ENCODE measurements at places on chromosomes 1 and 21. TPM values are rescaled to one million over a fixed set of nuclear protein-coding genes. Genes with fewer than 3 reads are reported as not detected.

Gene MATN1
- total RNA-seq = not detected

Gene LEFTY1
- not detected for total RNA-seq

Gene PRR9
- total RNA-seq = 1.2 TPM

DNA sequence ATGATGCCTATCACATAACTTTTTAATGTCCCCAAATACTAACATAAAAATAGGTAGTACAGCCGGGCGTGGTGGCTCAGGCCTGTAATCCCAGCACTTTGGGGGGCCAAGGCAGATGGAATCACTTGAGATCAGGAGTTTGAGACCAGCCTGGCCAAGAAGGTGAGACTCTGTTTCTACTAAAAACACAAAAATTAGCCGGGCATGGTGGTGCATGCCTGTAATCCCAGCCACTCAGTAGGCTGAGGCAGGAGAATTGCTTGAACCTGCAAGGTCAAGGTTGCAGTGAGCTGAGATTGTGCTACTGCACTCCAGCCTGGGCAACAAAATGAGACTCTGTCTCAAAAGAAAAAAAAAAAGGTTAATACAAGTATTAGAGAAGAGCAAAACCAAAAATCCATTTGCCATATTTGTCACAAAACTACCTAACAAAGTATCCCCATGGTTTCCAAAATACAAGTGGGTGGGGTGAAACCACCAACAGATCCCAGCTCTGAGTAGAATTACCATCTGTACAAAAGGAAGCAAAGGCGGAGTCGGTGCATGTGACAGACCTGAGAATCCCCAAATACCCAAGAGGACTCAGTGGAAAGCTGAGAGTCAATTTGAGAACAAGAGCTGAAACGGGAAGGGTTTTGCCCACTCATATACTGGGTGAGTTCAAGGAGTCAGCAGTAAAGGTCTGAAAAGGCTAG, 113.2 kb downstream of the TOMM20 start:
- no peak overlapping the region for H3K4me3 ChIP-seq
- H3K27me3 ChIP-seq = no peaks in the 10 kb centered on the region
- no peak overlapping the region for H3K27ac ChIP-seq
- peaks cover 14% of the 10 kb centered on the region for H3K4me1 ChIP-seq
- no peak for DNase-seq

- no peak overlapping the region for H3K4me3 ChIP-seq
- H3K27ac ChIP-seq = no peak overlapping the region
- H3K36me3 ChIP-seq = no peaks in the 10 kb centered on the region
- H3K4me1 ChIP-seq = peaks cover 2% of the 10 kb centered on the region
Observed at GRCh38 chr21:37273440-37273839, 6.3 kb upstream of the VPS26C start.

GRCh38 chr1:15799004-15799867, 8.2 kb downstream of the UQCRHL start:
- no peak overlapping the region for H3K4me3 ChIP-seq
- peak overlapping the region; percentile 47 for H3K27ac ChIP-seq
- no peaks in the 10 kb centered on the region for H3K36me3 ChIP-seq
- H3K4me1 ChIP-seq = peaks cover 26% of the 10 kb centered on the region
- no peaks in the 10 kb centered on the region for H3K27me3 ChIP-seq
- DNase-seq = peak; percentile 88

DNA sequence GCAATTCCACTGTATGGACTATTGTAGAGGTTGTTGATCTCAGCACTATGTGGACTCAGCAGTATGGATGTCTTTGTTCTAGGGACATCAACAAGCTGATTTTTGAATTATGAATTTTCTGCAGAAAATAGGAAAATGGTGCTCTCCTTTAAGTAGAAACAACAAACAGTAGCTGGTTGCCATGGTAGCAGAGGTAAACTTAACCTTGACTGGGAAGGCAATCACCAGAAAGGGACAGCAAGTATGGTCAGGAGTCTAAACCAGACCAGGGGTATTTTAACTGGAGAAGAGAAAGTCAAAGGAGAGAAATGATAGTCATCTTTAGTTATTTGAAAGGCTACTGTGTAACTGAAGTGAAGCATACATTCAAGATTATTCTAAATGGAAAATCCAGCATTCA, 22.3 kb downstream of the WLS start:
- H3K27me3 ChIP-seq = no peaks in the 10 kb centered on the region
- peaks cover 49% of the 10 kb centered on the region for H3K4me1 ChIP-seq
- no peak overlapping the region for H3K27ac ChIP-seq
- no peaks in the 10 kb centered on the region for H3K36me3 ChIP-seq
- no peak for DNase-seq

DNA sequence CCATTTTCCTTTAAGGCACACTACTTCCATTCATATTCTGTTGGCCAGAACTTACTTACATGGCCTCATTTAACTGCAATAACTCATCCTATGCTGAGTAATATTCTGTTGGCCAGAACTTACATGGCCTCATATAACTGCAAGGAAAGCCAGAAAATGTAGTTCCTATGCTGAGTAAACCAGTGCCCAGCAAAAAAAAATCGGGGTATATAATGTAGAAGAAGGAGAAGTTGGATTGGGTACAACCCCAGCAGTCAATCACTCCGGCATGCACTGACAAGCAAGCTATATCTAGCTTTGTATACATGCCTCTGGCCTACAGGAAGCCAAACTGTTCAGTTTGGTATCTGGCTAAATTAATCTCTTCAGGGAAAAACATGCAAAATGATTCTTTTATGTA, 39.4 kb upstream of the PPIH start:
- H3K27ac ChIP-seq = no peak overlapping the region
- H3K4me3 ChIP-seq = no peak overlapping the region
- no peaks in the 10 kb centered on the region for H3K27me3 ChIP-seq
- DNase-seq = no peak
- H3K36me3 ChIP-seq = no peaks in the 10 kb centered on the region

GRCh38 chr1:72394457-72394856, 112.1 kb upstream of the NEGR1 start:
- H3K27me3 ChIP-seq = no peaks in the 10 kb centered on the region
- no peak overlapping the region for H3K27ac ChIP-seq
- no peaks in the 10 kb centered on the region for H3K36me3 ChIP-seq
- H3K4me1 ChIP-seq = no peaks in the 10 kb centered on the region

GRCh38 chr1:23989263-23989662, 9.1 kb upstream of the SRSF10 start:
- no peak overlapping the region for H3K4me3 ChIP-seq
- no peaks in the 10 kb centered on the region for H3K36me3 ChIP-seq
- peaks cover 8% of the 10 kb centered on the region for H3K4me1 ChIP-seq
- H3K27ac ChIP-seq = no peak overlapping the region
- DNase-seq = no peak

DNA sequence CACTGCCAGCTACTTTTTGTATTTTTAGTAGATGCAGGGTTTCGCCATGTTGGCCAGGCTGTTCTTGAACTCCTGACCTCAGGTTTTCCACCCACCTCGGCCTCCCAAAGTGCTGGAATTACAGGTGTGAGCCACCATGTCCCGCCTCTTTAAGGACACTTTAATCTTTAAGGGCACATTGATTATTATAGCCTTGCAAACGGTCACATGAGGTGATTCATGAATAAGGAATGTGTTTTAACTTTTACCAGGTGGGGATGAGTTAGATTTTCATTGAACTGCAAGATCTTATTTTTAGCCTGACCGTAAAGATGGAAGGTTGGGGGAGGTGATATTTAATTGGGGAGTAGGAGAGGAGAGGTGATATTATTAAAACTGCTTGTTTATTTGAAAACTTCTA, 61.9 kb downstream of the TBCE start:
- H3K27me3 ChIP-seq = no peaks in the 10 kb centered on the region
- H3K4me3 ChIP-seq = no peak overlapping the region
- no peak for DNase-seq
- no peaks in the 10 kb centered on the region for H3K4me1 ChIP-seq
- no peak overlapping the region for H3K27ac ChIP-seq

DNA sequence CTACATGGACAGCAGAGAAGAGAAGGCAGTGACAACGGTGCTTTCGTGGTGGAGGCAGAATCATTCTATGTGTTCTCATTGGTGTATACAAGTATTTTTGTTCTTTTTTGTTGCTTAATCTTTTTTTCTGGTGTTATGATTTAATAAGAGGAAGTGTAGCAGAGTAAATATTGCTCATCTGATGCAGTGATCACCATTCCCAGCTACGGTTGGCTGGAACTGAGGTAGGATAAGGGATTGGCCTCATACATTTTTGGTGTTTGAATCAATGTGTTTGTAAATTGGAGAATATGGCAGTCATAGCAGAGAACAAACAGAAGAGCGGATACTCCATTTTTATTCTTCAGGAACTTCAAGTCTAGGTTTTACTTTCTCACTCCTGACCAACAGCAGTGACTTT, 76.6 kb downstream of the UBE2U start:
- no peak for DNase-seq
- H3K4me1 ChIP-seq = no peaks in the 10 kb centered on the region
- H3K27me3 ChIP-seq = no peaks in the 10 kb centered on the region

DNA sequence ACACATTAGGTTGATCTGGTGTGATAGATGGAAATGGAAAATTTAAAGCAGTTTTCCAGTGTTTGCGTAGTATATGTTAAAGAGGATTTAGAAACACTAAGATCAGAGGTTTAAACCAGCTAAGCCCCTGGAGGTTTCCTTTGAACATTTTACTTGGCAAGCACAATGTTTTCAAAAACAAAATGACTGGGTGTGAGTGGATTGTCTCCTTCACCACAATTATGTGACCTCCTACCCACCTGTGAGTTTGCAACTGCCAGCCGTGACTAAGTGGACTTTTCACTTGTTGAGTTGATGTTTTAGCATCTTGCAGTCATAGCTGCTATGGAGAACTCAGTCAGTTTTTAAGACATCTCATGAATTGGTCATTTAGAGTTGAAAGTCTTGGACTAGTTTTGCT, 4.7 kb downstream of the CCDC190 start:
- peaks cover 4% of the 10 kb centered on the region for H3K4me1 ChIP-seq
- H3K27me3 ChIP-seq = no peaks in the 10 kb centered on the region
- DNase-seq = no peak

DNA sequence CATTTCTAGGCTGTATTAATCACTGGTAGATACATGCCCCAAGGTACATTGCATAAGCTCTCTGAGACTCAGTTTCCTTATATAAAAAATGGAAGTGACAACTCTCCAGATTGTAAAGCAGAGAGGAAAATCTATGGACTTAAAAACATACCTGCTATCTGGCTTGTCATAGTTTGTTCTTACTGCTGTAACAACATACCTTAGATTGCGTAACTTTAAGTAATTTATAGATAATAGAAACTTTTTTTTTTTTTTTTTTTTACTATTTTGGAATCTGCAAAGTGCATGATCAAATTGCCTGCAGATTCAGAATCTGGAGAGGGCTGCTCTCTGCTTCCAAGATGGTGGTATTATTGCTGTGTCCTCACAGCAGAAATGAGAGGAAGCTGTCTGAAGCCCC, 827.7 kb upstream of the BRINP3 start:
- H3K27me3 ChIP-seq = no peaks in the 10 kb centered on the region
- no peaks in the 10 kb centered on the region for H3K4me1 ChIP-seq
- no peaks in the 10 kb centered on the region for H3K36me3 ChIP-seq
- H3K27ac ChIP-seq = no peak overlapping the region

DNA sequence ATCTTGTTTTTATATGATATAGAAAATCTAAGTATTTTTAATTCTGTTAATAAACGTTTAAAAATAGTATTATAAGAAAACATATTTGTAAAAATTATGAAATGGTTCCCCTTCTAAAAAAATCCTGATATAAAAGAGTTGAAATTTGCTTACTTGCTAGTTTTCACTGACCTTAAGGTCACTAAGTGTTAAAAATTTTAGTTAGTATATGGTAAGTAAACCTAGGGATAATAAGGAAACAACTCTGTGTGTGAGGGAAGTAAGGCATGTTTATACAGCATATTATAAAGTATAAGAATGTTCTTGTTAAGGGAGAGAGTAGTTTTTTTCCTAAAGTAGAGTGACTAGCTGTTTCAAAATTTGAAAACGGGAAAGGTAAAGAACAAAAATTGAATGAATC, 130.9 kb upstream of the LYPLAL1 start:
- no peaks in the 10 kb centered on the region for H3K36me3 ChIP-seq
- no peak for DNase-seq
- no peaks in the 10 kb centered on the region for H3K4me1 ChIP-seq
- H3K27me3 ChIP-seq = no peaks in the 10 kb centered on the region
- no peak overlapping the region for H3K4me3 ChIP-seq
- H3K27ac ChIP-seq = no peak overlapping the region

DNA sequence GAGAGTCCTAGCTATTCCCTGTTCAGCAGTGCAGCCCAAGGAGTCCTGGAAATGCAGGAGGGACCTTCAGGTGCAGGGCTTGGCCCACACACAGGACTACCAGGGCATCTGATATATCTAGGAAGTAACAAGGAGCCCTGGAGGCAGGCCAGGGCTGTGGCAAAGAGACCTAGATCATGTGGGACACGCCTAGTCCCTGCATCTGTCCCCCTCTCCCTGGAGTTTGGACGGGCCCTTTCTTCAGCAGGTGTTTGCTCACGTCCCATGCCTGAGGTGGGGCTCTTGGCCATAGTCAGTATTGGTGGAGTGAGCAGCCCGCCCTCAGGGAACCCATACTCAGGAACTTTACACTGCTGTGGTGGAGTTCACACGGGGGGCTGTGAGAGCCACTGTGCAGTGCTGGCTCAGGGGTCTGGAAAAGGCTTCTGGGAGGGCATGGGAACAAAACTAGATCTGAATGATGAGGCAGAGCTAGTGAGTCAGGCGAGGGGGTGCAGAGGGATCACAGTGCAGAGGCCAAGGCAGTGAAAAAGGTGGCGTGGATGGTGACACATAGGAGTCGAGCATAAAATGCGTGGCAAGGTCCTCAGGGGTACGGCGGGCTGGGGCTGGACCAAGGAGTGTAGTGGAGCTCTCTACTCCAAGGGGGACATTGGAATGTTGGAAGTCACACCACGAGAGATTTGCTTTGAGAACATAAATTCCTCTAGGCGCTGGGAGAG, 25.6 kb downstream of the TMEM53 start:
- H3K4me1 ChIP-seq = peaks cover 24% of the 10 kb centered on the region
- H3K27ac ChIP-seq = no peak overlapping the region
- DNase-seq = no peak
- H3K27me3 ChIP-seq = no peaks in the 10 kb centered on the region
- no peak overlapping the region for H3K4me3 ChIP-seq

DNA sequence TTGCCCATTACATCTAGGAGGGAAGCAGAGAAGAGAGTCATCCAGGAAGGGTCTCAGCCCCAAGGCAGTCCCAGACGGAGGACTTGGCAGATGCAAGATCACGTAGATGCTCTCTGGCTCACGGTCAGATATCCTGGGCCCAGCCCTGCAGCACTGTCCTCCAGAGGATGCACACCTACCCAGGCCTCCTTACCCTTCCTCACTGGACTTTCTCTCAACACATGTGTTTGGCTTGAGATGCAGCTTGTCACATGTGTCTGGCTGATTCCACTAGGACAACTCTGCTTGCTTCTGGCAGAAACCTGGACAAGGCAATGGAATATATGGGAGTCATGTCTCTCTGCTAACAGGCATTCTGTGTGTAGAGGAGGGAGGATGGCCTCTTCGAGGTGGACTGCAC, 32.4 kb upstream of the POU3F1 start:
- no peaks in the 10 kb centered on the region for H3K4me1 ChIP-seq
- no peaks in the 10 kb centered on the region for H3K36me3 ChIP-seq
- no peak overlapping the region for H3K4me3 ChIP-seq
- no peak overlapping the region for H3K27ac ChIP-seq
